T-helper 9 cell (primary cell): ENCODE measurements at places on chromosomes 2 and 18.

DNA sequence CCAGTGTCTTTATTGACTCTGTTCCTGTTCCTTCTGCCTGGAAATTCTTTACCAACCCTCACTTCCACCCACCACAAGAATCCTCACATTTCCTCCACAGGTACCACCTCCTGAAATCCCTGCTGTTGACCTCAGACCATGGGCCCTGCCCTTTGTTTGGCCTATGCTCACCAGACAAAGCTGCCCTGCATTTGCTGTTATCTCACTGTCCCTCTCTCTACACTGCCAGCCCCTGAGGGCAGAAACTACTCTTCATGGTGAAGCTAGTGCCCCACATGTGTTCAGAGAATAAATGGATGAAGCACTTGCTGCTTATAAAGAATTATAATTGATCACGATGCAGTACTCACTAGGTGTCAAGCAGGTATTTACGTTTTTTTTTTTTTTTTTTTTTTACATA, 608.4 kb downstream of the TSN start:
- DNase-seq: no peak

DNA sequence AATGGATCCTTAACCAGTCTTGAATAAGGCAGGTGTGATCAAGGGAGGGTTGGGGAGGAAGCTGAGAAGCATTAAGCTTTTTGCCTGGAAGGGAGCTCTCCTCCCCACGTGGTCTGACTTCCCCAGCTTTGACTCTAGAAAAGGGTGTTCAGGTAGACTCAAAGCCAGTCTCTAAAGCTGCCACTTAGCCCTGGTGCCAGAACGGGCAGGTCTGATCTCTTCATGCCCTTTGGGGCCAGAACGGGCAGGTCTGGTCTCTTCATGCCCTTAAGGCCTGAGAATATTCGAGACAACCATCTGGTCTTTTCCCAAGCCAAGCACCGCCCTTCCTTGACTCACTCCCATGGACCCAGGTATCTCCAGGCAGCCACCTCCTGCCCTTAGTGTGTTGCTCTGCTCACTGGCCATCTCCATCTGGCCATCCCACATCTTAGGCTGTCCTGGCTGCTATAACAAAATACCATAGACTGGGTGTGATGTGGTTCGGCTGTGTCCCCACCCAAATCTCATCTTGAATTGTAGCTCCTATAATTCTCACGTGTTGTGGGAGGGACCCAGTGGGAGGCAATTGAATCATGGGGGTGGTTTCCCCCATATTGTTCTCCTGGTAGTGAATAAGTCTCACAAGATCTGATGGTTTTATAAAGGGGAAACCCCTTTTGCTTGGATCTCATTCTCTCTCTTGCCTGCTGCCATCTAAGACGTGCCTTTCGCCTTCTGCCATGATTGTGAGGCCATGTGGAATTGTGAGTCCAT, 59.4 kb downstream of the SNORC start:
- no peak for DNase-seq

DNA sequence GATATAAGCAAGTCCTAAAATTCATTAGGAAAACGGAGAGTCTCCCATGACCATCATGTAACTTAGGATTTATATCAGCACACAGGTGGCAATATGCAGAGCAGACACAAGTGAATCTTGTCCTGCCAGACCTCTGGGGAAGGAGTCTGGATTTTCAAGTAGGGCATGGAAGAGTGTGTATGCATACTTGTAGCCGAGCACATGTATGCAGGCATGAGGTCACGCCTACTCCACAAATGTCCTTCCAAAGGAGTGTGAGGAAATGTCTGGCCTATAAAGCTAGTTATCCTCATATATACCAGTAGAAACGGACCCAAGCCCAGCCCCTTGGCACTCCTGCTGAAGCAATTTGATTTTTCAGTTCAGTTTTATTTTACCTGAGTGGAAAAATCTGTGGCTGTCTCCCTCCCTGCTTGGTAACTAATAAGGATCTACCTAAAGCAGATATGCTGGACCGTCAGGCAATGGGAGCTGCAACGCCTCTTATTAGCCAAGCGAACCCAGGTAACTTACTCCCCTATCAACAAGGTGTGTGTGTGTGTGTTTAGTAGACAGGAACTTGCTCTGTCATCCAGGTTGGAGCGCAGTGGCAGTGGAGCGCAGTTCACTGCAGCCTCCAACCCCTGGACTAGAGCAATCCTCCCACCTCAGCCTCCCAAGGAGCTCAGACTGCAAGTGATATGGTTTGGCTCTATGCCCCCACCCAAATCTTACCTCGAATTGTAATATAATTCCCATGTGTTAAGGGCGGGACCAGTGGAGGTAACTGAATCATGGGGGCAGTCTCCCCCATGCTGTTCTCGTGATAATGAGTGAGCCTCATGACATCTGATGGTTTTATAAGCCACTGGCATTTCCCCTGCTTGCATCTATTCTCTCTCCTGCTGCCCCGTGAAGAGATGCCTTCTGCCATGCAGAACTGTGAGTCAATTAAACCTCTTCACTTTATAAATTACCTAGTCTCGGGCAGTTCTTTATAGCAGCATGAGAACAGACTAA, 2.8 kb downstream of the STAT1 start:
- DNase-seq: no peak

- no peak for DNase-seq
These were observed 277.5 kb downstream of the AFF3 start for GRCh38 chr2:99864561-99865553.
